Left cardiac atrium (tissue), 4 donors: ENCODE measurements at places on chromosomes 2 and 18. TPM values are rescaled to one million over a fixed set of nuclear protein-coding genes. Genes with fewer than 3 reads are reported as not detected.

GRCh38 chr2:164412831-164413230 lies 208.5 kb downstream of the GRB14 start:
- no peak for DNase-seq

The EXOC6B gene
- 113 TPM for total RNA-seq

GRCh38 chr18:60391571-60392226 lies 19.1 kb upstream of the MC4R start:
- DNase-seq = no peak

The ERBB4 gene
- 20.6 TPM for total RNA-seq

DNA sequence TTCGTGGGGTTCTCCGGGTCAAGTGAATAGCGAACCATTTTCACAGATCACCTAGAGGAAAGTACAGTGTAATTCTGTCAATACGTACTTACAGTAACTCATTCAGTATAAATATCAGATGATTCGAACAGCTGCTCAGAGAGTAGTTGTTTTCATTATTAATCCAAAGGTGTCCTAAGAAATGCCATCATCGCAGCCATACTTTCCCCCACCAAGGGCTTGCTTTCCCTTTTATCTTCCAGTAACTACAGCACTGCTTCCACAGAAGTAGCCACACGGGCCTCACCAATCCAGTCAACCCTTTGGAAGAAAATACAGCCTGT lies 4.5 kb upstream of the C18orf32 start:
- no peak for DNase-seq

GRCh38 chr2:145404690-145405089 lies 884.8 kb upstream of the ZEB2 start:
- no peak for DNase-seq

- DNase-seq = no peak
Observed at GRCh38 chr18:52451256-52451655, 111.3 kb downstream of the DCC start.
